ENCODE measurements at places on chromosomes 1 and 21.

GRCh38 chr21:32816261-32816660 lies 44.7 kb upstream of the PAXBP1 start:
- no peak for DNase-seq

DNA sequence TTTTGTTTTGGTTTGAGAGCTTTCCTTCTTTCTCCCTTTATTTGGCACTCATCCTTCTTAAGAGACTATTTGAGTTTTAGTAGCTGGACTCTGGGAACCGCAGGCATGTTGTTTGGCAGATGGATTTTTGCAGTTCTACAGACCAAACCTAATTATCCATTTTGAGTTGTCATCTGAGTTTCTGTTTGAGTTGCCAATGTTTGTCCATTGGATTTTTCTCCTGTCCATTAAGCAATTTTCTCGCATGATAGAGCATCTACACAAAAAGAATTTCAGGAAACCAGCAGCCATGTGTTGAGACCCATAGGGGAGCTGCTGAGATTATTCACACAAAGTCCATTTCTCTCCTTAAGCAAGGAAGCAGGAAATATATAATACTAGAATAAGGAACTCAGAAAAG lies 17.2 kb upstream of the CXADR start:
- DNase-seq = no peak

GRCh38 chr1:159652506-159652905 lies 61.9 kb downstream of the CRP start:
- DNase-seq = no peak

DNA sequence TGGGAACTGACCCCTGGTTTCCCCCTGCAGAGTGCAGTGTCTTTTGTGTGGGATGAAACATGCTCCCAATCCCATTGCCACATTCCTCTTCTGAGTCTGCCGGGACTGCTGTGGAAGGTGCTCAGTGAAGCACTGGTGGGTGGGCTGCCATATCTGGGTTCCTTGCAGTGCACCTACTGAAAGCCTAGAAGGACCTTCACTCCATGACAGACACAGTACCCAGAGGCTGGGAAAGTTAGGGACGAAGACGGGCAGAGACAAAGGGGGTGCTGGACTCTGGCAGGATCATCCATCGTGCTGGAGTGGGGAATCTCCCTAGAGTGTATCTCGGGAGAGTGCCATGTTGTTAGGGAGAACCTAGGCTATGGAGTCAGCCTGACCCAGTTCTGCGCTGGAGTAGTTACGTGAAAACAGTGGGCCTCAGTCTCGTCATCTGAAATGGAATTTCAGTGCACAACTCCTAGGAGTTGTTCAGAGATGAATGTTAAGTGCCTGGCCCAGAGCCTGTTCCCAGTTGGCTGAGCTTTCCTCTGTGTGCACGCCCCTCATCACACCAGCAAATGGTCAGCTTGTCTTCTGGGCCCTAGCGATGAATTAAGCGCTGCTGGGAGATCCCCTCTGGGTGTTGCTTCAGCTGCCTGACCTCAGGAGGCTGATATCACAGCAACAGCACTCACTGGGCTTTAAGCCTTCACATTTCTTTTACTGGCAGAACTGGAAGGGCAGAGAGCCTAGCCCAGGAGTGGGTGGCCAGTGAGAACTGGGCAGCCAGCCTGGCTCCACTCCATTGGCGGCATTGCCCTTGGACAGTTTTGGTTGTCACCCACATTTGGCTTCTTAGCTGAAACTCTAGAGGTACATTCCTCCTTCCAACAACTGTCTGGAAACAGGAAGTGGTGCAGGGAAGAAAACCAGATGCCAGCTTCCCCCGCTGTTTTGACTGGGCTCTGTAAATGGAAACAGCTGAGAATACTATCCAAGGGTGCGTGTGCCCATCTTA lies 479.8 kb upstream of the VAMP3 start:
- DNase-seq = peak; percentile 67

GRCh38 chr1:109669246-109669948 lies 1.5 kb downstream of the GSTM2 start:
- DNase-seq = no peak

DNA sequence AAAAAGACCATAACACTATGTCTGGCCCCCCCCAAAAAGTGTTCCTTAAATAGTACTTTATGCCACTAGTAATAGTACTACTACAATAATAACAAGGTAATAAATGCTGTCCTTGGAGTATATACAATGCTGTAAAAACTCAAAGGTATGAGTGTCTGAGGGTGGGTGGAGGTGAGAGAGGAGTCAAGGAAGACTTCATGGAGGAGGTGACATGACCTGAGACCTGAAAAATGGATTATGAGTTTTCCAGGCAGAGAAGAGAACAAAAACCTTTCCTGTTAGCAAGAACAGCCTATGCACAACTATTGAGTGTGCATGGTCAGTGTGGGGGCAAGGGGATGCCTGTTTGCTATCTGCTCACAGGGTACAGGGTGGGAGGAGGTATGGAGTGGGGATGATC lies 290.2 kb upstream of the USP24 start:
- no peak for DNase-seq

- no peak for DNase-seq
Measured at GRCh38 chr1:153509036-153509435, 26.8 kb downstream of the S100A6 start.

- DNase-seq = no peak
Measured at GRCh38 chr1:25977801-25978200, 20.1 kb downstream of the PAFAH2 start.

DNA sequence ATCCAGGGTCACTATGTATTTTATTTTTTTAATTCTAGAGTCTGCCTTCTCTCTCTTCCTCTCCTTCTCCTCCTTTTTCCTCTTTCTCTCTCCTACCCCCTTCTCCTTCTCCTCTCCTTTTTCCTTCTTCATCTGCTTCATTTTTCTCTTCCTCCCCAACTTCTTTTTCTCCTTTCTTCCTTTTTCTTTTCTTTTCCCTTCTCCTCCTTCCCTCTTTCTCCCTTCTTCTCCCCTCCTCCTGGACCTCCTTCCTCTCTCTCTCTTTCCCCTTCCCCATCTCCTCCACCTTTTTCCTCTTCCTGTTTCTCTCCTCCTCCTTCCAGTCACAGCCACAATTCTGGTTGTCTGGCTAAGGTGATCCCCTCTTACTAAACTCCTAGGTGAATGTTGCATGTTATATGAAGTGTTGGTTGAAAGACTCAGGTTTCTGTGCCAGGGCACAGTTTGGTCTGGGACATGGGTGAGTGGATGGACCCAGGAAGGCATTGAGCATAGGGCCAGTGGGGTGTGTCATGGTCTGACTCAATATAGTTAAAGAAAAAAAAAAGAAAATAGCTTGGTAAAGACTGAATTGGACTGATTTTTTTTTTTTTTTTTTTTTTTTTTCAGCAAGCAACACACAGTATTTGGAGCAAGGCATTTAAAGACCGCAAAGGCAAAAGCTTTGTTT lies 266.9 kb downstream of the TGFB2 start:
- DNase-seq = no peak

DNA sequence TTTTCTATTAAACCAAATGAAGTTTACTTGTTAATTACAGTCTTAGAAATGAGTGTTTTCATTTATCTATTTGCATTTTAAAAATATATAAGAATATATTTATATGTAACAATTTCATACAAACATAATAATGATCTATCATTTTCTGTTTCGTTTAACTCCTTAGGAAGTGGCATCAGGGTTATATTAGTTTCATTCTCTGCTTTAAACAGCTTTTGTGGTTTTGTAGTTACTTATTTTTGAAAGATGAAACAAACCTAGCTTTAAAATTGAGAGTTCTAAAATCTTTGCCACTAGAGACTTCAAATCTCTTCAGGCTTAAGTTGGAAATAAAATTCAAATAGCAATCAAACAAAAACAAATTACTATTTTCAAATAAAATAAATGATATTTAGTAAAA lies 2110.6 kb downstream of the MRPL39 start:
- DNase-seq = no peak

GRCh38 chr21:26140164-26140579 lies 30.4 kb downstream of the APP start:
- DNase-seq = no peak

- no peak for DNase-seq
Measured at GRCh38 chr1:62263814-62264353, 55.4 kb downstream of the KANK4 start.

GRCh38 chr1:145858238-145858900 lies 512 bp downstream of the PIAS3 start:
- no peak for DNase-seq

DNA sequence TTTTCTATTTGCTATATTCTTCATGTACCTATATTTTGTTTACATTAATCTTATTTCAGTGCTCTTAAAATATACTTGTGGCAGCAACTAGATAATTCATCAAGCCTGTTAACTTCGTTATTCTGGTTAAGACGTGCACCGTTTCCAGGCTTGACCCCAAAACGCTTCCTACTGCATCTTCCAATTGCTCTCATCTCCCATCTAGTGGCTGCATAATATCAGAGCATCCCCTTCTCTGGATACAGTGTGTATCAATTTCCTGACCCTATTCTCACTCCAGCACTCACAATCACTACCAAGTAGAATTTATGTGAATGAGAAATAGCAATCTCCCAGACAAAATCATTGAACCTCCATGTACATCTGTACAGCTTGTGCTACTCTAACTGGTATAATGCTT lies 1280.3 kb upstream of the B3GALT2 start:
- DNase-seq = no peak

GRCh38 chr1:119652587-119652986 lies 4.5 kb upstream of the ZNF697 start:
- no peak for DNase-seq

GRCh38 chr1:175715742-175716141 lies 27.7 kb downstream of the TNR start:
- no peak for DNase-seq

- no peak for DNase-seq
Measured at GRCh38 chr1:100528871-100529270, 9.1 kb upstream of the GPR88 start.

- no peak for DNase-seq
Measured at GRCh38 chr1:169874229-169874628, 19.5 kb downstream of the SCYL3 start.

DNA sequence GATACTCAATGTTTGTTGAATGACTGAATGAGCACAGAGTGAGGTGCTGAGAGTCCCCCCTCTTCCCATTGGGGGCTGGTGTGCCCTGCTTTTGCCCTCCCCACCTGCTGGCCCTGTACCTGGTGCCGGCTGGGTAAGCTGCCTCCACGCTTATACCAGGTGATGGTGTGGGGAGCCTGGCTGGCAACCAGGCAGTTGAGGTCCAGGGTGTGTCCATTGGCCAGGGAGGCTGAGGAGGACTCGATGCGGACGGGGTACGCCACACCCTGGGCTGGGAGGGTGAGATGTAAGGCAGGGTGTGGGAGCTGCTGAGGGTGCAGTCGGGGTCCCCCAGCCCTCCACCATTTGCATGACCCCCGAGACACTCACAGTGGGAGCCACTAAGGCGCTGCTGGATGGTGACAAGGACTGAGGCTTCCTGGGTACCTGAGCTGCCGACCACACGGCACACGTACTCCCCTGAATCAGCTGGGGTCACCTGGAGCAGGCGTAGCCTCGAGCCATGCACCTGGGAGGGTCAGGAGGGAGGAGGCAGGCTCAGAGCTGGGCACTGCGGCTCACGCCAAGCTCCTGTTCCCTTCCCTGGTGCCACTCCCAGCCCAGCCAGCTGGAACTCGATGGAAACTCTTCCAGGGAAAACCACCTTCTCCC lies 36.6 kb downstream of the LDLRAD2 start:
- no peak for DNase-seq

DNA sequence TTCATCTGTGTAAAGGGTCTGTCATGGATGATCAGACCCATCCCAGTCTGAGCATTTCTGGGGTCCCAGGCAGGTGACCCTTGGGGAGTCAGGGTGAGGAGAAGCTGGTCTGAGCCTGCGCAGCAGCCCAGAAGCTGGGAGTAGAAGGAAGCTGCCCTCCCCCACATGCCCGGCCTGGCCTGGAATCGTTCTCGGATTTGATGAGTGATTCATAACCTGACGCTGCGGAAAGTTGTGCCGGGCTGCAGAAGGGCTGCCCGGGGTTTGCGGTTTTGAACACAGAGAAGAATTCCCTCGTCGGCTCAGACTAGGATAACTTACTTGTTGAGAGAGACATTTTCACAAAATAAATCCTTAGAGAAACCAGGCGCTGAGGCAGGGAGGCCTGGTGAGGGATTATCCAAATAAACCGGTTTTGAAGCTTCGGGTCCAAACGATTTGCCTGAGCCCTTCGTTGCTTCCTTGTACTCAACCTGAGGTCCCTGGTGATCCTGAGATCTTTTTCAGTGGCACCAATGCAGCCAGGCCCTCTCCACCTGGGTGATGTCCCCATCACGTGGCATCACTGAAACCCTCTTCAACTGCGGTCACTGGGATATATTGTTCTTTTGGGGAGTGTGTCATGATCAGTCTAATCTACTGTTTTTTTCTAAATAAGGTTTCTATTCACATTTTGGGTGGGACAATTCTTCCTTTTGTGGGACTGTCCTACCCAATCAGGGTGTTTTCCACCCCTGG lies 29.2 kb downstream of the EPHB2 start:
- DNase-seq = no peak

GRCh38 chr1:42335809-42336518 lies 929 bp upstream of the FOXJ3 start:
- DNase-seq = no peak

DNA sequence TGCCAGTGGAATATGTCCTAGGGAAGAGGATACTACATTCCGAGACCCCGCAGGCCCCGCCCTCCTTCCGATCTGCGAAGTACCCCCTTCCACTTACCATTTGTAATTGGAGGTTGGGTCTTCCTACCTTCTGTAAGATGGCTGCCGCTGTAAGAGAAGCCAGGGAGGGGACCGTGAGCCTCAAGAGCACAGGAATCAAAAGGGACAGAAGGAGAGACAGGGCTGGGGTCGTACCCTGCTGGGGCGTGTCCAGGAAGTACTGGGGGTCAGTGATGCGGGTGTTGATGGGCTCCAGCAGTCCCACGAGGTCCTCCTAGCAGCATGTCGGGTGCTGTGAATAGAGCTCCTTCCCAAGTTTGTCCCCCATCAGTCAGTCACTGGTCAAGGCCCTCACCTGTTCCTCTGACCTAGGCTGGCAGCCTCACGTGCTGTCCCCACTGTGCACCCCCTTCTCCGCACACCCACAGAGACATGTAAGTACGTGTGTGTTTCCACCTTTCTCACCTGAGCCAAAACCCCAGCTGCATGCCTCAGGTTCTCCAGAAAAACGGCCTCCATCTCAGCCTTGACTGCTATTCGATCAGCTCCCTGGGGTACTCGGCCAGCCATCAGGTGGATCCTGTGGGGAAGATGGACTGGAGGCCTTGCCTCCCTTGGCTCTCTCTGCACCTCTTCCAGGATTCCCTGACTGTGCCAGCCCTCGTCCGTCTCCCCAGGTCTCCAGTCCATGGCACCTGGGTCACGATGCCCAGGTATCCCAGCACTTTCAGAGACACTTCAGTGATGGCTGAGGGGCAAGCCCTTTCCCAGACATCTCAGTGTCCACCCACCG lies 1.8 kb downstream of the HYI start:
- no peak for DNase-seq

GRCh38 chr1:226560243-226560642 lies 11.7 kb downstream of the STUM start:
- no peak for DNase-seq

- DNase-seq = no peak
Measured at GRCh38 chr1:190864013-190864641, 386.5 kb upstream of the BRINP3 start.

GRCh38 chr1:241972703-241973369 lies 15.3 kb downstream of the BECN2 start:
- no peak for DNase-seq
